ENCODE measurements at places on chromosomes 1 and 21.

GRCh38 chr1:30034105-30034626, 689.2 kb downstream of the MATN1 start:
- no peak for DNase-seq

DNA sequence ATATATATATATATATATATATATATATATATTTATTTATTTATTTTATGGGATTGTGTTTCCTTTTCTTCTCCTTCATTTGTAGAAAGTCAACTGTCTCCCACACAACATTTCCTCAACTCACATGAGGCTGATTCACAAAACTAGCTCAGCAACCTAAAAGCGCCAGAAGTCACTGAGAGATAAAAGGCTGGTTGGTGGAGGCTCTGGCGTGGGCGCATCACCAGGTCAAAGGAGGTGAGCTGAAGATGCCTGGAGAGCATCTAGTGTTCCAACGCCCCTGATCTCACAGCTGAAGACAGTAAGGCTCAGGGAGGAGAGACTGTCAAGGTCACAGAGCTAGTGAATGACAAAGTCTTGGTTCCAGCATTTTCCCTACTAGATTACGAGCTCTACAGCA, 78.0 kb downstream of the HLCS start:
- DNase-seq: no peak

DNA sequence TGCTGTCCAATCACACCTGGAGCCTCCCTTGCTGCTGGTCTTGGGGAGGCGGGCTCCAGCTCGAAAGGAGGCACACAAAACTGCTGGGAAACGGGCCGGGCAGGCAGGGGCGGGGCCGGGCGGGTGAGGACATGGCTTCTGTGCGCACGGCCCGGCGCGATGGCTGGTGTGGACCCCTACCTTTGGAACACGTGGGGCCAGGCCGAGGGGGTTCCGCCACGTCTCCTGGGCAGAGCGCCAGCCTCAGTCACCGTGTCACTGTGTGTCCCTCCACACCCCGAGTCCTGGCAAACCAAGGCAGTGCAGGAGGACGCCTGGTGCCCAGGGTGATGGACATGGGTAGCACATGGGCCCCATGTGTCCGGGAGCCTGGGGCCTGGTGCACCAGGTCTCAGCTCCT, 42.0 kb upstream of the ADARB1 start:
- DNase-seq: no peak

DNA sequence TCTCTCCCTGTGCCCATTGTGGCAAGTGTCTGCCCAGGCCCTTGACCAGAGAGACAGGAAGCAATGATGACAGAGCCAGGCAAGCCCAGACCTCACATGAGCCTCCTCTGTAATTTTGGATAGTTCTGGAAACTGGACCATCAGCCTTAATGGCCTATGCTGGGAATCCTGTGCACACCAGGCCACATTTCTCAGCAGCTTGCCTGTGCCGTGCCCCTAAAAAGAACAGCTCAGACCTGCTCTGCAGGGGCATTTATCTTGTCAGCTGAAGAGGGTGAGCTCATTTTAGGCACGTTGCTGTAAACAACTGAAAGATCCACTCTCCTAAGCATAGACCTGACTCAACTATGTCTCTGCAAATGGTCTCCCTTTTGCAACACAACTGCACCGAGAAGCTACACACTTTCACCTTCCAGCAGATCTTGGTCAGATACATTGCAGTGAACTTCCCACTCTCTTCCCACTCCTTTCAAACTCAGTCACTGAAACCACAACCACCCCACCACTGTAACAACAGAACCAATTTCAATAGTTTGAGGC, 53.5 kb upstream of the BACH1 start:
- DNase-seq: no peak

GRCh38 chr21:28805885-28806284, 186.8 kb downstream of the LTN1 start:
- no peak for DNase-seq

- DNase-seq: no peak
These were observed 27.5 kb upstream of the STMN1 start for GRCh38 chr1:25933479-25934365.

DNA sequence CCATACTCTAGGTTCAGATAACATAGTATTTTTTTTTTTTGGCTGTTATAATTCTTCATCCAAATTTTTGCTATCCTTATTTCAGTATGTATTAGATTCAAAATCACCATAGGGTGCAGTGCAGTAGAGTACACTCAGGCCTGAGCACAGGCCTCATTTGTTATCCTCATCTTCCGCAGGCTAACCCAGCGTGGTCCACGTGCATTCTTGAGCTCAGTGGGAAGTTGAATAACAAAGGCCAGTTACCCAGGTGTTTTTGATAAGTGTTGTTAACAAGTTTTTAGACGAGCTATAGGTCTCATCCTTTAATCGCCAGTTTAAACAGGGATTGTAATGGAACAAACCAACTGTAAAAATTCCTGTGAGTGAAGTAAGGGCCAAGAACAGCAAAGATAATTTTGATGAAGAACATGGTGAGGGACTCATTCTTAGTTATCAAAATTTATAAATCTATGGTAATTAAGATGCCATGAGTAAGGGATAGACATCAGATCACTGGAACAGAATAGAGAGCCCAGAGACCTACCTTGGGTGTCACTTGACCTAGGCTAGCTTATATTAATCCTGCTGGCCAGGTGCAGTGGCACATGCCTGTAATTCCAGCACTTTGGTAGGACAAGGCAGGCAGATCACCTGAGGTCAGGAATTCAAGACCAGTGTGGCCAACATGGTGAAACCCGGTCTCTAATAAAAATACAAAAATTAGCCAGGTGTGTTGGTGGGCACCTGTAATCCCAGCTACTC, 22.0 kb downstream of the FLVCR1 start:
- DNase-seq: no peak

GRCh38 chr1:65103807-65104206, 44.2 kb upstream of the AK4 start:
- DNase-seq: no peak

GRCh38 chr21:28337315-28337714, 655.4 kb downstream of the LTN1 start:
- no peak for DNase-seq

DNA sequence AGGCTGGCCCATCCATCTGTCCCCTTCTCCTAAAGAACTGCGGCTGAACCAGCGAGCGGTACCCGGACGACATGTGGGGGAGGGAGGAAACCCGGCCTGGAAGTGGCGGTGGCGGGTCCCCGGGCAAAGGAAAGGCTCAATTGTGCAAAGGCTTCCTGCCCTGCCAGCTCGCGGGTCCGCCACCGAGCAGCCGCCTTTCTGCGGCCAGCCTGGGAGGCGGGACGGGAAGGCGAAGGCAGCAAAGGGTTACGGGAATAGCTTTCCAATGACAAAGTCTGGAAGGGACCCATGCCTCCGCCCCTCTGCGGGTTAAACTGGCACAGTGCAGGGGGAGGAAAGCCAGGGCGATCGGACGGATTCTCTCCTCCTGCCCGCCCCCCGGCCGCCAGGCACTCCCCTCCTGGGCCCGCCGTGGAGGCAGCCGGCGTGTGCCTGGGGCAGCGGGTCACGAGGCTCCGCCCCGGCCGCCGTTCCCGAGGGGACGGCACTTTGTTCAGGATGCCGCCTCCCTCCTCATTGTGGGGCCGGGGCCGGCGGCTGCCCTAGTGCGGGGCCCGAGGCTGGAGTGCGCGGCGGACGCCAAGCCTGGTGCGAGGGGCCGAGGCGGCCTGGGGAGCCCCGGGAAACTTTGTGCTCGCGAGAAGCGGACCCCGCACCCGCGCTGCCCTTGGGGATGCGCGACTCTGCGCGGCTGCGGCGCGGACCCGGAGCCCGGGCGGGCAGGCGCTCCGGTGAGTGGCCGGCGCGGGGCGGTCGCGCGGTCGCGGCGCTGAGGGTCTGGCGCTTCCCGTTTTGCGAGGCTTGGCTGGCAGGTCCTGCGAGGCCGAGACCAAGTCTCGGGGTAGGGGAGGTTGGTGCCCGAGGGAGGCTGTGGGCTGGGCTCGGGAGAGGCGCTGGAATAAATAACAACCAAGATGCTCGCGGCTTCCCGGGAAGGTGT, at the start of gene NAV1:
Gene NAV1, plus strand, starts transcription at position 516 of the 940 bp plus-strand sequence. CDS start 83,758 bp downstream, outside the sequence.
- DNase-seq: no peak

DNA sequence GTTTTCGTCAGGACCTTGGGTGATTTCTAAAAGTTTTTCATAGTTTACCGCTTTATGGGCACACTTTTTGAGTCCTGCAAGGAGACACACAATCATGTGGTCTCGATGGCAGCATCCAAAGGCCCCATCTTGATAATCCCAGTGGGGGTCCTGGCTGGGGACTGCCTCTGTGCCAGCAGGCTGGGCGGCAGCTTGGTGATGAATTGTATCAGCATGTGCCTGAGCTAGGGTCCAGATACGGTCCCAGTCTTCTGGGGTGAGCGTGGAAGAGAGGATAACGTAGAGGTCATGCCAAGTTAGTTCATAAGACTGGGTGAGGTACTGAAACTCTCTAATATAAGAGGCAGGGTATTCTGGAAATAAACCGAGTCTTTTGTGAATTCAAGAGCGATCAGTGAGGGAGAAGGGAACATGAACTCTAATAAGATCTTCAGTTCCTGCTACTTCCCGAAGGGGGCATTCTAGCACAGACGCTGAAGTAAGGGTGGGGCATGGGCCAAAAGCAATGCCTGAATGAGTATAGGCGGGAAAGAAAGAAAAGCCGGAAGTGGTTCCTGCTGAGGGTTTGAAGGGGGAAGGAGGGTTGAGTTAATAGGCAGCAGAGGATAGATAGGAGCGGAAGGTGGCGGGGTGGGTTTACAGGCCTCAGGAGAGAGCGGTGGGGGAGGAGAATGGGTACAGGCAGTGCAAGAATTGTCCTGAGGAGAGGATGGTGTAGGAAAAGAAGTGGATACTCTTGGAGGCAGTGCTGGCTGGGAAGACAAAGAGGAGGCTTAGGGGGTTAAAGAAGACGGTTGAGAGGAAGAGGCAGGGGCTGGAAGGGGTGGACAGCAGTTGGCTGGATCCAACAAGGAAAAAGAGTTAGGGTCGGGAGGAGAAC, 1.6 kb downstream of the ERVH48-1 start:
- DNase-seq: peak; percentile 50

DNA sequence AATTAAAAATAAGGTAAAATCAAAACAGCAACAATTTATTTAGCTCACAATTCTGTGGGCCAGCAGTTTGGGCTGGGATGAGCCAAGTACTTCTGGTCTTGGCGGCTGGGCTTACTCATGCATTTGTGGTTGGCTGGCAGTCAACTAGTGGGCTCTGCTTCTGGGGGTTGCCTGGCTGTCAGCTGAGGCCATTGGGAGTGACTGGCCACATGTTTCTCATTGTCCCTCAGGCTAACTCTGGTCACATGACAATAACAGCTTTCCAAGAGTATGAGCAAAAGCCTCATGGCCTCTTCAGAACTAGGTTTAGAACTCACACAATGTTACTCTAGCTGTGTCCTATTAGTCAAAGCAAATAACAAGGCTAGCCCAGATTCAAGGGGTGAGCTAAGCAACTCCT, 15.6 kb upstream of the CHIA start:
- DNase-seq: no peak

- no peak for DNase-seq
These were observed 30.5 kb downstream of the HEYL start for GRCh38 chr1:39608921-39609320.

GRCh38 chr1:12460911-12461621, 156.9 kb downstream of the DHRS3 start:
- DNase-seq: no peak

DNA sequence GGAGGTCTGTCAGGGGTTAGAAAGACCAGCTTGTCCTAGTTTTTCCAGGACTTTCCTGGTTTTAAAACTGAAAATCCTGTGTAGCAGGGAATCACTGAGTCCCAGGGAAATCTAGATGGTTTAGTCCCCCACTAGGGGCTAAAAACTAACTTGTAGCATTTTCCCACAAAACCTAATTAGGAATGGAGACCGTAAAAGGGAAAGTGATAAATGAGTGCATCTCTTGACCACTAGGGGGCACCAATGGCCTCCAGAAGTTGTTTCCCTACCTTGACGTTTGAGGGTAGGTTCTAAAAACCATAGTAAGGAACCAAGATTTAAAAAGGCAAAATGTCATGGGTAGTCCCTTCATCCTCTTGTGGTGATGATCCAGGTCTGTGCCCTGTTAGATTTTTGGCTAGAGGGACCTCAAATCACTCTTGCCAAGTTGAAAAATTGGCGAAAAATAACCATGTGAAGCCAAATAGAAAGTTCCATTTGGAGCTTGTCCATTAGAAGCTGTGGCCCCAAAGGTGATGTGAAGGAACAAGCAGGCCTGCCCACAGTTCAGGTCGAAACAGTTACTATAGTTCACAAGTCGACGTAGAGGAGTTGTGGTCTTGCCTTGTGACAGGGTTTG, 24.5 kb downstream of the CLIC6 start:
- DNase-seq: no peak

DNA sequence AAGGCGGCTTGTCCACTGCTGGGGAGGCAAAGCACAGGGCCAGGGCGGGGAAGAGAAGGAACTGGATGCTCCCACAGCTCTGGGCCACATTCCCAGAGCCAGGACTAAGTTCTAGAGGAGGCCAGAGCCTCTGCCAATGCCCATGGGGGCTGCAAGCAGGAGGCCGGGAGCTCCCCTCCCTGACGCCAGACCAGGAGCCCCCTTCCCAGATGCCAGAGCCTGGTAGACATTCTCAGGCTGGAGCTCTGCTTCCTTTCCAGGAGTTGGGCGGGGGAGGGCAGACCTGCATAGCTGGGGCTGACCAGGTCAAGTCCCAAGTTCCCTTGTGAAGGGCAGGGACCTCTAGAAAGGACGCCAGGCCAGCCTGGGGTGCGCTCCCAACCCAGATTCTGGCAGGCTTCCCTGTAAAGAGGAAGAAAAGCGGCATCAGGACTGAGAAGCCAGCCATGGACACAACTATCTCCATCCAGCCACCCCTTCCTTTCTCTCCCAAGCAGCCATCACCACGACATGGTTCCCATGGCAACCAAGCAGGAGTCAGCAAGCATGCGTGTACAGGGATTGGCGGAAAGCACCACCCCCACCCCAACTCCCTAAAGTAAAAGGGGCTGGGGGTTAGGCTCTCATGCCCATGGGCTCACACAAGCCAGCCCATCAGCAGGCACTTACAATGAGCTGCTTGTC, 13.4 kb downstream of the KIF21B start:
- DNase-seq: no peak
